AG09319 (cell line): ENCODE measurements at places on chromosomes 7 and 10.

DNA sequence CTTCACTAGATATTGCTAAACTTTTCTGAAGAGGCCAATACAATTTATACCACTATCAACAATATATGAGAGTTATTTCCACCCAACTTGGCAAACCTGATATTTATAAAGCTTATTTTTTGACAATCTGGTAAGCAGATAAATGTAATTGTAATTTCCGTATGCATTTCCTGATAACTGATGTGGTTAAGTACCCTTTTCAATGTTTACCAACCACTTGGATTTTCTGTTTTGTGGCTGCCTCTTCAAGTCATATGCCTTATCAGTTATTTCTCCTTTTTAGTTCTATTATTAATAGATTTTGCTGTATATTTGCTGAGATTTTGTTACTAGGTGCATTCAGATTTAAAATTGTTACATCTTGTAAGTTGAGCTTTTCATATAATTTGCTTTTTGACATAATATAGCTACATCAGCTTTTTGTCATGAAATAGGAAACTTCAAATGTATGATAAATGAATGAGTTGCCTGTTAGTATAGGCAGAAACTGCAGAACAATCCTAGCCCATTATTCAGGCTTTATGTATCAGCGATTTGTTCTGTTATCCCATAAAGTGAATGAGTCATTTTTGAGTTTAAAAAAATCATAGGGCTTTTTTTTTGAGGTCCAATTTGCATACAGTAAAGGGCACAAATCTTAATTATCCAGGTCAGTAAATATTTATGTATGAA, 11.5 kb downstream of the SGPL1 start:
- no peak for DNase-seq

- no peak for DNase-seq
Observed at GRCh38 chr10:13788320-13788600, 201.5 kb downstream of the PRPF18 start.

DNA sequence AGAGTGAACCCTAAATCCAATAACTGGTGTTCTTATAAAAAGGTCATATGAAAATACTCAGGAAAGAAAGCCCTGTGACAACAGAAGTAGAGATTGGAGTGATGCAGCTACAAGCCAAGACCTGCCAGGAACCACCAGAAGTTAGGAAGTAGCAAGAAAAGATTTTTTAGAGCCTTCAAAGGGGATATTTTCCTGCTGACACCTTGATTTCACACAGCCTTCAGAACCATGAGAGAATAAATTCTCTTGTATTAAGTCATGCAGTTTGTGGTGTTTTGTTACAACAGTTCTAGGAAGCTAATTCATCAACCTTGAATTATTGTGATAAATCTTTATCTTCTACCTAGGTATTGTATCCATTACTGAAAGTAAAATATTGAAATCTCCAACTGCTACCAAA, 81.0 kb downstream of the HYCC1 start:
- no peak for DNase-seq

DNA sequence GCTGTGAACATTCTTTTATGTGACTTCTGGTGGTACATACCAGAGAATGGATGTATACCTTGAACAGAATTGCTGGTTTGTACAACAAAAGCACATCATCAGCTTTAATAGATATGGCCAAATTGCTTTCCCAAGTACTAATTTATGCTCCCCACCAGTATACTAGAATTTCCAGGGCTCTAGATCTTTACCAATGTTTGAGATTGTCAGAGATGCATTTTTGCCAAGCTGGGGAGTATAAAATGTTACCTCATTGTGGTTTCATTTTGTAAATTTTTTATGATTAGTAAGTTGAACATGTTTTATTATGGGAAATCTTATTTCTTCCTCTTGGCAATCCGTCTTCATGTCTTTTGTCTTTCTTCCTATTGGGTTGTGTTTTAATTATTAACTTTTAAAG, 179.9 kb upstream of the TMEM106B start:
- no peak for DNase-seq

DNA sequence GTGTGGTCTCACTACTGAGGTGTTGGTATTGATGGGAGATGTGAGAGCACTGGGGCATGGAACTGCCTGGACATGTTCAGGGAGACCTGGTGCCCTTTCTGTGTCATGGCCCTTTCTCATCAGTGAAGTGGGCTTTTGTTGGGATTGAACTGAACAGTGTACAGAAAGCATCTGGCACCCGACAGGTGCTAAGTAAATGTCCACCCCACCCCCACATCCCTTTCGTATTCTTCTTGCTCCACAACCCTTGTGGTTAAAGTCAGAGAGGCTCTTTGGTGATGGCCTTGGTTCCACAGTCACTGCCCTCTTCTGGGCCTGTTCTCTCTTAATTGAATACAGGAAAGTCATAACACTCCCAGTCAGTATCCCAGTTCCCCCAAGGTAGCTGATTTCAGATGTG, 5.4 kb downstream of the NOM1 start:
- DNase-seq: no peak

DNA sequence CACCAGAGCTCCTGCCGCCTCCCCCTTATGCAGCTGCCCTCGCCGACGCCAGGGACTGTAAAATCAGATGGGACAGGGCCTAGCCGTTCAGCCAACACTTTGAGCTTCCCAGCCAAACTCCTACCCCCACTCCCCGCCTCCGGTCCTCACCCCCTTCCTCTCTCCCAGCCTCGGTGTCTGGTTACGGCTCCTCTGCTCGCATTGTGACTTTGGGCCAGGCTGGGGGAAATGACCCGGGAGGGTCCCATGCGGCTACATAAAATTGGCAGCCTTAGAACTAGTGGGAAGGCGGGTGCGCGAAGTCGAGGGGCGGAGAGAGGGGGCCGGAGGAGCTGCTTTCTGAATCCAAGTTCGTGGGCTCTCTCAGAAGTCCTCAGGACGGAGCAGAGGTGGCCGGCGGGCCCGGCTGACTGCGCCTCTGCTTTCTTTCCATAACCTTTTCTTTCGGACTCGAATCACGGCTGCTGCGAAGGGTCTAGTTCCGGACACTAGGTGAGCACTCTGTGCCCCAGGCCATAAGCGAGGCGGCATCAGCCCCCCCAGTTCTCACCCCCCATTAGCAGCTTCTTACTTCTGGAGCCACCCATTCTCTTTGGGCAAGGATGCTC, at the start of gene KAZALD1:
Gene KAZALD1, plus strand, starts transcription at position 366 of the 608 bp plus-strand sequence. CDS start 604 bp downstream, outside the sequence.
- peak; percentile 73 for DNase-seq

DNA sequence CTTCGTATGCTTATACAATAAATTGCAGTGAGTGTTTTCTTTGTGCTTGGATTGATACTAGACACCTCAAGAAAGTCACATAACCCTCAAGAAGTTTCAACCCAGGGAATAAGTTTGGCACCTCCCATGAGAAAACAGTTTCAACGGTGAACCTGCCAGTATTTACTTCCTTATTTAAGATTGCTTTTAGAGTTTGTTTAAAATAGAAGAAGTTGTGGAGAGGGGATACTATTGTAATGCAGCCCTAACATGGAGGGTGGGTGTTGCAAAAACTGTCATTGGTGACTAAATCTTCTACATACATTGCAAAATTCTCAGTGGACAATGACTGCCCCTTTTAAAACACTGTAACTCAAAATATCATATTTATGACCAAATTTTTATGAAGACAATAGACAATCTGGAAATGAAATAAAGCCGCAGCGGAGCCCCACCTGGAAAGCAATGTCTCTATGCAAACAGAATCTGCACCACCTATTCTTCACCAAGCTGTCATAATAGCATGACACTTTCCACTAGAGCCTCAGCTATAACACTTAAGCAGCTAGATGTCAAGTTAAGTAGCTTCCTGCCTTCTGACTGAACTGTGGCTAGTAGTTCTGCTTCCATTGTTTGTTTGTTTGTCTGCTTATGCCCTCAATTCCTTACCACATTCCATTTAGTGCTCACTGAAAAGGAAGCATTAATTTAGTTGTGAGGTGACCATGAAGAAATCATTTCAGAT, 98.2 kb downstream of the MDFIC start:
- DNase-seq: no peak

DNA sequence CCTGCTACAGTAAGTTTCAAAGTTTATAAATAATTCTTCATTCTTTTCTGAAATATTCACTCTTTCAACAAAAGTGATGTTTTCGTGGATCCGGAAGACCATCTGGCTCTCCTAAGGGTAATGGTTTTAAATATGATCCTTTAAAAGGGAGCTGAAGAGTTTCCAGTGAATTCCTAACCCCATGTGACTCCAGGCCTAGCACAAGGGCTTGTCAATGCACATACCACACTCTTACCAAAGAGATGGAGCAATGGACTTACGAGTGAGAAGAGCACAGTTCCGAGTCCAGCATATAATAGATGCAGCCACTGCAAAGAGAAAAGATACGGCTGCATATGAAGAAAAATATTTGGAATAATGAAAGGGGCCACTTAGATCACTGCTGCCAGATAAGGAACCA, 32.1 kb upstream of the GATAD1 start:
- DNase-seq: no peak

DNA sequence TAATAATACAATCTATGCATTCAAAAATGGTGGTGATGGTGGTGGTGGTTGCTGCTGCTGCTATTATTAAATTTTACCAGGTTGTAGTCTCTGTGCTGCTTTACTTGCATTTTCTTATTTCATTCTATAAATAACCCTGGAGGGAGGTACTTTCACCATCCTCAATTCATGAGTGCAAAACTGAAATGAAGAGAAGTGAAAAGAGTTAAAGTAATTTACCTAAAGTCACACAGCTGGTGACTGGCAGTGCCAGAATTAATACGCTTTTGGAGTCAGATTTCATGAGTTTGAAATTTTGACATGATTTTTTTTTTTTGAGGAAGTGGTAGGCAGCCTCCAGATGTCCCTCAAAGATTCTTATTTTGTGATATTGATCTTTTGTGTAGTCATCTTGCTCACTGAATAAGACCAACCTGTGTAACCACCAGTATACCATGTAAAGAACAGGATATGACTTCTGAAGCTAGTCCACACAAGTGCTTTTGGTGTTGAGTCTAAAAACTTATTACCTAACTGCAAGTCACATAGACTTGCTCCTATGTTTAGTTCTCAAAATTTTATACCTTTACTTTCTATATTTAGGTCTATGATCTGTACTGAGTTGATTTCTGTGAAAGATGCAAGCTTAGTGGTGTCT, 218.8 kb downstream of the ZWINT start:
- no peak for DNase-seq

GRCh38 chr7:150801946-150802771, 1.6 kb downstream of the TMEM176A start:
- DNase-seq: no peak

DNA sequence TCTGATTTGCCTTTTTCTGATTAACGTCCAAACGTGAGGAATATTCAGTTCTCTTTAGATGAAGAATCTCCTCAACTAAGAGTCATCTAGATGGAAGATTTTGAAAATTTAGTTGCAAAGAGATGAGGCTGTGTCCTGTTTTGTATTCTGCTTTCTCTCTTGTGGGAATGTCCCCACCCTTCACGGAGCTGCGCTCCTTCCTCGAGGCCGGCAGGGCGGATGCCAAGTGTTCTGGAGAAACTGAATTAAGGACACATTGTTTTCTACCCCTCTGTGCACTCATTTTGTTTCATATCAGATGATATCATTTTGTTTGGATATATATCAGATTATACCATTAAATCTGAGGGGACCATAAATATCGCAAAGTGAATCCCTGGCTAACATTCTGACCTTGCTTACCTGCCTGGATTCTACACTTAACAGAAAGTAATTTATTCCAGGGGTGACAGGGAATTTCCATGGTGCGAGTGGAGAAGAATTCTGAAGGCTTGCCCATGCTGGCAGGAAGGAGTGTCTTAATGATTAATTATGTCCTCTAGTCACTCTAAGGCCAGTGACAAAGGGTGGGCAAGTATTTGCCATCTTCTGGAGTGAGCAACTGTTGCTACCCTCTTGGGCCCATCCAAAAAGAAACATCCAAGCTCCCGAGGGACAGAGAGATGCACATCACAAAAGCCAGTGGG, 47.9 kb upstream of the IGFBP3 start:
- DNase-seq: no peak

- DNase-seq: no peak
Observed at GRCh38 chr10:31102421-31102820, 70.8 kb upstream of the ZNF438 start.

GRCh38 chr10:98396096-98397063, 18.6 kb downstream of the PYROXD2 start:
- no peak for DNase-seq

- no peak for DNase-seq
Observed at GRCh38 chr10:117464176-117464575, 78.4 kb upstream of the EMX2 start.

GRCh38 chr10:34866848-34867247, 51.8 kb upstream of the PARD3 start:
- no peak for DNase-seq

DNA sequence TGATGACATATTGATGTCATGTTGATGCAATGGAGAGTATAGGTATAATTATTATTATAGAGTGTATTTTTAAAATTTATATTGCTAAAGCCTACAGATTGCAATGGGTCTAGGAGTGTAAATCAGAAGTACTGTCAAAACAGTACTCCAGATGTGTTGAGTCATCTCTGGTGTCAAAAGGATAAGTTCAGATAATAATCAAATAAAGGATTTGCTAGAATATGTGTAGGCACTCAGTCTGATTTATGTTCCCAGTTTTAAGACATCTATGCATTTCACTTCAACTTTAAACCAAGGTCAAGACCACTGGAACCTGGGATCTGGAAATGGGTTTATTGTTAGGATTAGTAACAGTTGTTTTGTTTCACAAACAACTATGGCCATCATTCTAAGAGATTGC, 342.3 kb upstream of the BMPER start:
- no peak for DNase-seq

GRCh38 chr7:54349229-54349628, 192.9 kb upstream of the VSTM2A start:
- DNase-seq: no peak

DNA sequence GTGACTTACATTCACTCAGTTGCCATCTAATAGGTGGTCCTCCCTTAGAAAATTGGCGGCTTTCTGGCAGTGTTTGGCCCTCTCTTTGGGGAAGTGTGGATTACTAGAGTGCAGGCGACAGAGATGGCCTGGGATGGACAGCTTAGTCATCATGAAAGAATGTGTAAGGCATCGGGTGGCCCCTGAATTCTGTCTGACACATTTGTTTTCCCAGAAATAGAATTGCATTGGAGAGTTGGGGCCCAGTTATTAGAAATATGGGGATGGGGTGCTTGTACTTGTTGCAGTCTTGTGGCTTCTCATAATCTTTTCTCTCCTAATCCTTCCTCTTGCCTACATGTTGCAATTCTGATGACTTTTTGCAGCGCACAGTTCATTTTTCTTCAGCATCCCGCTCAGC, 13.8 kb downstream of the TCF7L2 start:
- DNase-seq: no peak

GRCh38 chr7:918441-919113, 35.9 kb downstream of the ADAP1 start:
- DNase-seq: no peak

- DNase-seq: peak; percentile 25
Observed at GRCh38 chr7:121515630-121516401, 119.7 kb upstream of the FAM3C start.

DNA sequence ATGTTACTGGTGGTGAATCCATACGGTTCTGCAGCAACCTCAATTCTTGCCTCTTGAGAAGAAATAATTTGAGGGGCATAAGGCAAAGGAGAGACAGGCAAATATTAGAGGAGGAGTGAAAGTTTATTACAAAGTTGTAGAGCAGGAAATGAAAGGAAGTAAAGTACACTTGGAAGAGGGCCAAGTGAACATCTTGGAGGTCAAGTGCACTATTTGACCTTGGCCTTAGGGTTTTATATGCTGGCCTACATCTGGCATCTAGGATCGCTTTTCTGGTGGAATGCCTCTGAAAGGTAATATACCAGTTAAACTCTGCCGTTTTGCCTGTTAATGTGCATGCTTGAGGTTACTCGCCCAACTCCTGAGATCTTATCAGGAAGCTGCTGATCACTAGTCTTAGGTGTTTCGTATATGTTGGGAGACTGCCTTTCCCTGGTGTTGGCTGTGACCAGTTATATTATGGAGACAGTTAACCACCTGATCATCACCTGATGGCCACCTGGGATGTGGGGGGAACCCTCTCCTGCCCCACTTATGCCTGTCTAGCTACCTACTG, 66.1 kb upstream of the CYP2C18 start:
- DNase-seq: no peak
